ENCODE measurements at places on chromosomes 1 and 21.

DNA sequence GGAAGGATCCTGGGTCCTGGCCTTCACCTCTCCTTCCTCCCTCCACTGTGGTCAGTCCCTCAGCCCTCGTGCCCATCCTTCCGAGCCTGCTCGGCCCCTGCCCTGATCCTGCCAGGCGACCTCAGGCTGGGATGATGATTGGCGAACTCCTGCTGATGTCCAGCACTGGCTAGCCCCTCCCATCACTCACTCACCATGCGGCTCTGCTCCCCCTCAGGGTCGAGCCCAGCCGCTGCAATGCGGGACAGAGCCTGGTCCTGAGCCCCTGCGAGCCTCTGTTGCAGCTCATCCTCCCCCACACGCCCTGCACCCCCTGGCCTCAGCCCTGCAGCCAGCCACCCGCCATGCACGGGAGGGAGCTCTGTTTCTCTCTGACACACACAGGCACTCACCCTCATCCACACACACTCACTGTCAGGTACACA, 100.2 kb downstream of the DMRTB1 start:
- DNase-seq, result no peak

DNA sequence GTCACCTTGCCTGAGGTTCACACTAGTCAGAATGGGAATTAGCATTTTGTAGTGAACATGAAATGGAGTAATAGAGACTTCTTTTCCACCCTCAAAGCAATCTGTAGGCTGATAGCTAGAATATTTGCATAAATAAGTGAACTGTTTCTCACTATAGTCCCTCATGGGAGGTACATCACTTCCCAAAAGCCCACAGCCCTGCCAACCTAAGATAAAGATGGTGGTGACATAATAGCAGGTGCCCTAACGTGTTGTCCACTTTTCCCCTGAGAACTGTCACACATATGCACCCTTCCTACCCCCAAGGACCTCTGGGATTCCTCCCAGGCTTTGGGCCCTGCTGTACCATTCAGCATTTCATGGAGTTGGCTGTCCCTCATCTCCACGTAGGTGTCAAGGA, 4.4 kb downstream of the TMEM35B start:
- DNase-seq, result no peak

DNA sequence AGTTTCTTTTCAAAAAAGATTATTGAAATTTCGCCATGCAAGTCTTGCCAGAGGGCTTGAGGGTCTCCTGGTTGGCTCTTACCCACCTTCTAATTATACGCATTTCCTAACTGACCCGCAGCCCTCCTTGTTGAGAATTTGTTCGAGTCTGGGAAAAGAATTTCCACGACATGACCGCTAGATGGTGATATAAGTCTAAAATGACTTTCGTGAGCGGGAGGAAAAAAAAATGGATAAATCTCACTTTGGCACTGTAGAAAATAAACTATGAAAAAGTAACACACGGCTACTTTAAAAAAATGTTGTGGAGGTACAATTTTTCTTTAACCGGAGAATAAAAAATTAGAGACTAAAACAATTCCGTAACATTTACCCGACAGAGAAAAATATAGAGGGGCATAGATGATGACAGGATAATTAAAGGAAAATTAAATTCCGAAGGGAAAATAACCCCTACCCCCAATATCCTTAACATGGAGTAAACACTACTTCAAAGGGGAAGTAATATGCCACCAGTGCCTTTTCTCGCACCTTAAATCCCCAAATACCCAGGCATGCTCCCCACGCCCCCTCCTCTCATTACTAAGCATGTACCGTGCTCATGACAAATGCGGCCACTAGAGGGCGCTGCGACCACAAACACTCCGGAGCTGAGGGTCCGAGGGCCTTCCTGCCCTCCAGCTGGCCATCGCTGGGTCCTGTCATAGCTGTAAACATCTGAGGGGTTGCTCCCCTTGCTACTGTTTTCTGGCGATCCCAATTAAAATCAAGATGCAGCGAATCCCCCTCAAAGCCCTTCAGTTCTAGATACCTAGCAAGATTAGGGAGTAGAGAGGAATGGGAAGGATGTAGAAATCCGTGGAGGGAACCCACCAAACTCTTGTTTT, 266.9 kb downstream of the ASTN1 start:
- DNase-seq, result peak; percentile 58

DNA sequence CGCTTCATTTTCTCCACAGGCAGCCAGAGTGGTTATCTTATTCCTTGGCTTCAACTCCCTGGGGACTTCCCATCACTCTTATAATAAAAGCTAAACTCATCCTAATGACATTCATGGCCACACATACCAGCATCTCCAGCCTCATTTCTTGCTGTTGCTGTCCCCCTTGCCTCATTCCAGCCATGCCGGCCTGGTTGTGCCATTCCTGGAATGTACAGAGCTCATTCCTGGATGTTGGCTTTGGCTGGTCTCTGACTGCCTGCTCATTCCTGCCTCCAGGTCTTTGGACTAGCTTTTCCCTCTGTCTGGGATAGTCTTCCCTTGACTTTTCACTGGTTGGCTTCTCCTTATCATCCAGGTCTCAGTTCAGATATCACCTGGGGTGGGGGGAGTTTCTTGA, 2.4 kb upstream of the PEF1 start:
- DNase-seq, result no peak

DNA sequence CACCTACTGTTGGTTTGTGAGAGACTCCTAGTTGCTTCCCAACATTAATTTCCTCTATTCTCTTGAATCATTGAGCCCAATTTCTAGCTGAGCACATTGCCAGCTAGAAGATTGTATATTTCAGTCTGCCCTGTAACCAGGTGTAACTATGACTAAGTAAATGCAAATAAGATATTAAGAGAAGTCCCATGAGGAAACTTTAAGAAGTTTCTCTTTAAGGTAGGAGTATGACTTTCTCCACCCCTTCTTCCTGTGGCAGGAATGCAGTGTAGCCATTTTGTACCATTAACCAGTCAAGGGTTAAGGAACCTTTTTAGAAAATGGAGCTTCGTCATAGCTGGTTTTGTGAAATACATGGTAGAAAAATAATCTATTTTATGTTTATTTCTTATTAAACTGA, 534.2 kb upstream of the RGS18 start:
- DNase-seq, result no peak

Measured in CMK (cell line).